Uterine smooth muscle cell (primary cell): ENCODE measurements at places on chromosomes 4 and X. TPM values are rescaled to one million over a fixed set of nuclear protein-coding genes. Genes with fewer than 3 reads are reported as not detected.

Gene CLNK
- total RNA-seq = not detected in 2 replicates

Gene PCSK1N
- 2.9 TPM in 1 of 2 replicates, not detected in the other for total RNA-seq

Gene KLHL13
- total RNA-seq = 6.0 and 8.5 TPM in 2 replicates

Gene CFAP99
- total RNA-seq = not detected in 2 replicates

Gene ADAD1
- 0.25 TPM in 1 of 2 replicates, not detected in the other for total RNA-seq

Gene DIPK2B
- 0.11 and 0.12 TPM in 2 replicates for total RNA-seq

Gene BEX1
- total RNA-seq = 3.1 and 4.4 TPM in 2 replicates

Gene CDKL2
- total RNA-seq = 2.5 and 4.6 TPM in 2 replicates

Gene TRO
- 6.8 and 20.1 TPM in 2 replicates for total RNA-seq

Gene EPGN
- total RNA-seq = 1.1 TPM in 1 of 2 replicates, not detected in the other

Gene CXCL1
- 2.9 and 3.9 TPM in 2 replicates for total RNA-seq

Gene PTCHD1
- total RNA-seq = under 0.01 TPM in 1 of 2 replicates, not detected in the other

Gene GCNA
- 1.9 and 2.9 TPM in 2 replicates for total RNA-seq

Gene HS3ST1
- under 0.01 TPM in 1 of 2 replicates, not detected in the other for total RNA-seq

Gene GASK1B
- 13.9 and 30.6 TPM in 2 replicates for total RNA-seq

Gene SGMS2
- 96.4 and 118 TPM in 2 replicates for total RNA-seq

Gene SMIM10L2A
- 0.11 and 0.50 TPM in 2 replicates for total RNA-seq

Gene TRIM61
- total RNA-seq = 1.5 and 2.7 TPM in 2 replicates

Gene ENAM
- total RNA-seq = under 0.01 TPM in 1 of 2 replicates, not detected in the other

Gene NXT2
- total RNA-seq = 11.7 and 14.3 TPM in 2 replicates
